ENCODE measurements at places on chromosomes 12 and 14.

- peak; percentile 44 for DNase-seq
These were observed 71.7 kb downstream of the HMGA2 start for GRCh38 chr12:65895759-65896656.

GRCh38 chr14:92105893-92106142, 564 bp downstream of the ATXN3 start:
- DNase-seq: no peak

DNA sequence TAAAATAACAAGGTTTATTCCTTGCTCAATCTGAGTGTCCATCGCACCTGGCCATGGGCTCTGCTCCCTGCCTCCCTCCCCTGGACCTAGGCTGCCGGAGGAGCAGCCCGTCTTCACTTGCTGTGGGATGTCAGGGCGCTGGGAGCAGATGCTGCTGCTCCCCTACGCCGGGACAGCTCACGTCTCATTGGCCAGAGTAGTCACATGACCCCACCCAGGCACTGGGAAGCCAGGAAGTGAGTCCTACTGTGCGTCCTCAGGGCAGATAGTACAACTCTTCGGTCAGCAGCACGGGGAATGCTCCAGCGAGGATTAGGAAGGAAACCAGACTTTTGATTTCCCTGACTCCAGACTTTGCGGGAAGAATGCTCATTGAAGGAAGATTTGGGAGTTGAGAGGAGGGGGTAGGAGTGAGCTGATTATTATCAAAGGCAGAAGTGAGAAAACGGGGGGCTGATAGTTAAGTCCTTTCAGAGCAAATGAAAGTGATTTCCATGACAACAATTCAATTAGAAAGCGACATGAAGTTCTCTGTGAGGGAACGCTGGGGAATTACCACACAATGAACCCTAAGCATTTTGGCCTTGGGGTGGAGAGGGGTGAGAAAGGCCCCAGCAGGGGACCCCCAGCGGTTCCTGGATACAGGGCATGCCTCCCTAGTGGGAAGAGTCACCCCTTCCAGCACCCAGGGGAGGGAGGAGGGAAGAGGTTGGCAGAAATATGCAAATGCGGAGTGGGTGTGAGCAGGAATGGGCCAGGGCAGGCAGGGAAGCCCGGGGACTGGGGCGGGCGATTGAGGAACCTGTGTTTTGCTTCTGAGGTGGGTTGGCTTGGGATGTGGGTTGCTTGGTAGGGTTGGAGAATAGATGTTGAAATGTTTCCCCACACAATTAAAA, 215.5 kb downstream of the AACS start:
- no peak for DNase-seq

GRCh38 chr12:120590741-120591407, 9.7 kb upstream of the POP5 start:
- DNase-seq: no peak

DNA sequence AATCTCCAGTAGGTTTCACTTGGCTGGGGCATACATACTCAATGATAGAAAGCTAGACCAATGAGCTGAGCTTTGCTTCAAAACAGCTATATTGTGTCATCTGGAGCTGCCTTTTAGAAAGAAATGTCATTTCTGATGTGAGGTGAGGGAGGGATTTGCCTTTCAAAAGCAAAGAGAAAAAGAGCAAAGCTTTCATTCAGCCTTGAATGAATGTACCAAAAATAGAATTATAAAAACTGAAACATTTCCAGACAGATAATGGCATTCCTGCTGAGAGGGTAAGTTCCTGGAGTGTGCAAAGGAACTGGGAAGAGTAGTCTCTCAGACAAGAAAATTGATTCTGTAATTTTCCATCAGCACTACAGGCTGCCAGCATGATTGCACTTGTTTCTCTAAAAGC, 710.0 kb downstream of the LRFN5 start:
- DNase-seq: no peak

DNA sequence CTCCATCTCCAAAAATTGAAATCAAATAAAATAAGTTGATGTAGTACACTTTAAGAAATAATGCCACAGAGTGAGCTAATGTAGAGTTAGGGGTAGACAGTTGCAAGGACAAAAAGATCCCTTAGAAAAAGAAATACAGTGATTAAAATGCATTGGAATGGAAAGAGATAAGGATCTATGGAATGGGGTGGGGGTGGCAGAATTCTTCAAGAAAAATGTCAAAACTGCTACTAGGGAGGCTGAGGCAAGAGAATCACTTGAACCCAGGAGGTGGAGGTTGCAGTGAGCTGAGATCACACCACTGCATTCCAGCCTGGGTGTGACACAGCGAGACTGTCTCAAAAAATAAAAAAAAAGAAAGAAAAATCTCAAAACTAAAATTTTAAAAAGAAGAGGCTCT, 6.5 kb downstream of the OLR1 start:
- no peak for DNase-seq

- no peak for DNase-seq
These were observed 54.3 kb upstream of the SRSF5 start for GRCh38 chr14:69712599-69713088.

- DNase-seq: no peak
These were observed 217.9 kb upstream of the TMPO start for GRCh38 chr12:98297538-98297937.

DNA sequence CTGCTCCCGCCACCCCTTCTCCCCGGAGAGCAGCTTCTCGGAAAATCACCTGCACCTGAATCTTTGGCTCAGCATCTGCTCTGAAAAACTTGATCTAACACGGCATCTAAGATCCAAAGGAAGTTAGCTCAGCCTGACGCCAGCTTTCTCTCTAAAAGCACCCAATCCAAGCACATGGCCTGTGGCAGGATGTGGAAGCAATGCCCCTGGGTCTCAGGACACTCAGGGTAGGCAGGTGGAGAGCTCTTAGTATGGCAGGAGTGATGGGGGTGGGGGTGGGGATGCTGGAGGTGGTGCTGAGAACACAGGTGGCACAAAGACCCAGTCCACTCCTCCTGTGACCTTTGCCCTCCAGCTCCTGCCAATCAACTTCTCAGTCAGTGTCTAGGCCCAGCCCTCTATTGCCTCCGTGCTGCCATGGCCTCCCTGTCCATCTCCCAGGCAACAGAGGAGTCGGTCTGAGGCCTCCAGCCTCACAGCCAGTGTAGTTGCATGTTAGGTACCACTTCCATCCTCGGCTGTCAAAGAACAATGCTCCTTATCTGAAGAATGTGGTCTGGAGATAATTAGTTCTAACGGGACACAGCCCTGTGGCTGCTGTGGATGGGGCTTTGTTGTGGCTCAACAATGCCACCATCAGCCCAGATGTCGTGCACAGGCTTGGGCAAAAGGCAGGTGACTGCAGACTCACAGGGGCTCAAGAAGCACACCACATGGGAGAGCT, 180.0 kb upstream of the C14orf180 start:
- no peak for DNase-seq

DNA sequence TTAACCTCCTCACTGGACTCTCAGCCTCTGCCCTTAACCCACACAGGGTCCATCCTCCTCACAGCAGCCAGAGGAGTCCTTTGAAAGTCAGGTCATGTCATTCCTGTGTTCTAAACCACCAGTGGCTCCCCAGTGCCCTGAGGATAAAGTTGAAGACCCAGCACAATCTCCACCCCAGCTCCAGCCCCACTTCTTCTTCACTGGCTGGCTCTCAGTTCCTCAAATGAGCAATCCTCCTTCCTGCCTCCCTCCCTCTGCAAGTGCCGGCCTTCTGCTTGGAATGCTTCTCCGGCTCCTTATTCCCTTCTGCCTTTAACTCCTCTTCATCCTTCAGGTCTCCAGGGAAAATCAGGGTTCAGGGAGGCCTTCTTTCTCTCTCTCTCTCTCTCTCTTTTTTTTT, 32.0 kb upstream of the SPPL3 start:
- DNase-seq: no peak

- no peak for DNase-seq
These were observed 134.3 kb downstream of the KICS2 start for GRCh38 chr12:64087761-64088160.

- DNase-seq: no peak
These were observed 98.6 kb downstream of the SLC5A8 start for GRCh38 chr12:101111441-101111840.

- no peak for DNase-seq
These were observed 89.2 kb downstream of the FOXN3 start for GRCh38 chr14:89327771-89328212.

- DNase-seq: no peak
These were observed 499.4 kb downstream of the NAV3 start for GRCh38 chr12:78330131-78330530.

GRCh38 chr14:29601616-29602015, 326.0 kb downstream of the PRKD1 start:
- no peak for DNase-seq

- DNase-seq: no peak
These were observed 312.4 kb upstream of the PRKD1 start for GRCh38 chr14:30240018-30240417.

Measured in SK-N-MC (cell line).